Activated T-cell treated with anti-CD3 and anti-CD28 coated beads, Interleukin-2, amount 50 U/mL, for 48 hours (primary cell): ENCODE measurements at places on chromosomes 2 and 18.
A peak's percentile ranks its signal among the peaks of the same experiment; 100 is the strongest.

GRCh38 chr2:22517141-22517540 is 867.8 kb upstream of the KLHL29 start:
- no peak for DNase-seq

GRCh38 chr18:25453556-25454269 is 101.7 kb upstream of the ZNF521 start:
- DNase-seq, result no peak

DNA sequence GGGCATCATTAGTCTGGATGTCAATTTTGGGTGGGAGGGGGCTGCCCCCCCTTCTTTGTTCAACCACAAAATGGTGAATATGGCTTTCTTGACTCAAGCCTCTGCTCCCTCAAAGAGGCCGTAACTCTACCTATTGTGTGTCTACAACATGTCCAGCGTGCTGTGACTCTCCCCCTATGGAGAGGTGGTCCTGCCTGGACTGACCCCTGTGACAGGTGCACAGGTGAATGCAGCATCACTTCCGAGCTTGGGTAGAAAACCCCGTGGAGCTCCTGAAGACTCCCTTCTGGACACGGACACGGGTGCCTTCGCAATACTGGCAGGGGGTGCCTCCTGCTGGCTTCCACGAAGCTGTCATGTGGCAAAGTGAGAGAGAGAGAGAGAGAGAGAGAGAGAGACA is 397.8 kb downstream of the GALR1 start:
- DNase-seq, result no peak

GRCh38 chr2:14712111-14712510 is 79.6 kb downstream of the LRATD1 start:
- no peak for DNase-seq

- DNase-seq, result no peak
Measured at GRCh38 chr2:72332720-72333119, 185.1 kb upstream of the CYP26B1 start.

- no peak for DNase-seq
Measured at GRCh38 chr2:6906165-6906741, 11.0 kb upstream of the RNF144A start.

DNA sequence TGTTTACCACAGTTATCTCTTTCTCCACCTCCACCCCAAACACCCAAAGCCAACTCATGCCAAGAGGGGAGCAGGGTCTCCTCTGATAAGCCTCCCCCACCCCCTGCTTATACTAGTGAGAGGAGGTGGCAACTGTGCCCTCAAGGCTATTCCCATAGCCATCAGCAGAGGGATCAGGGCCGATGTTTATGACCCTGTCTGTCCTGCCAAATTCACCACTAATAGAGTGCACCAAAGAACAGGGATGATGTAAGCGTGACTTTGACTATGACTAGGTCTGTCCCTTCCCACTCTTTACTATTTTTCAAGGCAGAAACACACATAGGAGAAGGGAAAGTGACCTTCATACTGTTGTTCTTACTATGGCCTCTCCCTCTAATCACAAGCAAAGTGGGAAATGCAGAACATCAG is 74.6 kb downstream of the CLHC1 start:
- no peak for DNase-seq

GRCh38 chr18:49400398-49401072 is 59.9 kb downstream of the DYM start:
- no peak for DNase-seq

DNA sequence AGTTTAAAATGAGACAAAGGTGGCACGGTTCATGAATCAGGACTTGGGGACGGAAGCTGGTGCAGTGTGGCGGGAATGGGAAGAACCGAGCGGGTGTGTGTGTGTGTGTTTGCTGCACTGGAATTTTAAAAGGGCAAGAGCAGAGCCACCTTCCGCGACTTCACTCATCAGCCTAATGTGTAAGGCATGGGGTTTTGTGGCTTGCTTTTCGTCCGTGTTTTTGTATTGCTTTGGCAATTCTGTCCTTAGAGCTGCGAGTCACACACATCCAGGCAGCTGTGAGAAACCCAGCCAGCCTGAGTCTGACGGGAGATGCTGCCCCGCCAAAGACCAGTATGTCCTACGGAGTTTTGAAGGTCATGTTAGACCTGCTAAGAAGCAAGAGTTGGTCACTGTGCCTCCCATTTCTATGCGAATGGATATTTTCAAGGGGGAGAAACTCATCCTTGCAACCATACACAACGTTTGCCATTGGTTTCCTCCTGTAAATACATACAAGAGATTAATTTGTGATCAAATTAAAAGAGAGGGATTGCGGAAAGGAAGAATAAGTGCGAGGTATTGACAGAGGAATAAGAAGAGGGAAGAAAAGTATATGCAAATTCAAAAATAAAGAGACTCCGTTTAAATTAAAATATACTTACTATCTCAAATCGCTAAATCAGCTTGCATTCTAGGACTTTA is 665 bp upstream of the CACNB4 start:
- peak; percentile 23 for DNase-seq

DNA sequence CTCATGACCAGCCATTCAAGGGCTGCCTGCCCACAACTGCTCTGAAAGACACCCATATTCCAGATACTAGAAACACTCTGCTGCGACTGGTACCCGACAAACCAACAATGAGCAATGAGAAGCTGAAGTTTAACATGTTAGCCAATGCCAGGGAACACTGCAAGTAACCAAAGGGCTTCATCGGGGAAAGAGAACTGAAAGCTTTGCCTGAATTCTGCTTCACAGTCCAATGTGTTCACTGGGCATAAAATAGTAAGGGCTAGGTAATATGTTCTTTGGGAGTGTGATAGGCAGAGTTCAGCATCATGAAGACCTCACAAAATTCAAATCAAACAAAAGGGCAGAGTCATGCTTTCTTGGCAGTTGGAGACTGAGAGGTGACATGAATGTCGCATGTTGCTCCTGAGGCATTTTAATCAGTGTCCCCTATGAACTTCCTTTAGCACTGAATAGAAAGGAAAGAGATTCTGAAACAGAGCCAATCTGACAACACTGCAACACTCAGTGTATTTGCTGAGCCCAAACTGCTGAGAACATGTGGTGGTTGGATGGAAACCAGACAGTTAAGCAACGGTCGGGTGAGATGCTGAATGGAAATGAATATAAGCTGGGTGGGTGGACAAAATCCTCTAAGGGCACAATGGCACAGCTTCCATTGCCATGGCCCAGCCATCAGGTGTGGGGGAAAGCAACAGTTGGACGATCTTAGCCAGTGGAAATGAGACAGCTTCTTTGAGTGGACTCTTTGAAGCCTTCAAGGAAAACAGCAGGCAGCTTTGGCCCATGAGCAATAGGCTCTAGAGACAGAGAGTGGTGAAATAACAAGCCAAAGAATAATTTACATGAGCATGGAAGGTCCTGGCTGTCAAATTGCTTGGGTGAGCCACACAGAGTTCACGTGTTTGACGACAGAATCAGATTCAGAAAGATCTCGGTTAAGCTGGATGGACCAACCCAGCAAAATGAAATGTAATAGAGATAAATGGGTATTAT is 277.5 kb downstream of the AFF3 start:
- DNase-seq, result no peak

GRCh38 chr18:48904091-48904490 is 46.7 kb downstream of the SMAD7 start:
- DNase-seq, result no peak

DNA sequence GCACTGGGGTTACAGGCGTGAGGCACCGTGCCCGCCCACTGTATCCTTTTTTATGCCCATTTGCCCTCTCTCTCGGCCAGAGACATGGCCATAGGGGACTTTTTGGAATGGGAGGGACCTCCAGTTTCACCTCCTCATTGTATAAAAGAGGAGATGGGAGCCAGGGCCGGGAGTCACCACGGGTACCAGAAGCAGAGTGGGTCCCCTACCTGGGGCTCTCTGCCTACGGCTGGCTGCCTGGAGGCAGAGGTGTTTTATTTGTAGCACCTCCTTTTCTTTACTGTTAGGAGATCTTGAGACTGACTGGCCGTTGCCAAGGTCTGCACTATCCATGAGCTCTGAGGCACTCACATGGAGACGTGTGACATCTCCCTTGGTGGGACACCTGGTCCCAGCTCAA is 162.8 kb downstream of the LDLRAD4 start:
- DNase-seq, result no peak

GRCh38 chr2:129930451-129930850 is 49.0 kb upstream of the RAB6C start:
- no peak for DNase-seq
